ENCODE measurements at places on chromosomes 2 and 18.

DNA sequence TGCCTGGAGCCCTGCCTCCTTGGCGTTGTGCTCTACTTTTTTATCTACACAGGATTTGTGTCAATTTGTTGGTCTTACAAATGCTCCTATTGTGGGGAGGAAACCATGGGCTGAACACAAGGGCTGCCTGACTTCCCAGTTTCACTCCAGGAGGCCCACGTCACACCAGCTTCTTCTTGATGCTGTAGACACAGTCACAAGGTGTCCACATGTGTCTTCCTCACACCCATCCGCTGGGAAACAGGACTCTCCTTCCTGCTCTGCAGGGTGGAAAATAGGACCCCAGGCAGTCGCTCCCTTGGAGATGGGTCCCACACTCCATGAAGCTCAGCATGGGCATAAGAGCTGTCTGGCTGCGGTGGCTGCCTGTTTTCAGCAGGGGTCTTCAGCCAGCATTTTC lies 468.2 kb downstream of the EPHA4 start:
- no peak for DNase-seq

GRCh38 chr2:177334940-177335543 lies 57.5 kb upstream of the AGPS start:
- no peak for DNase-seq

DNA sequence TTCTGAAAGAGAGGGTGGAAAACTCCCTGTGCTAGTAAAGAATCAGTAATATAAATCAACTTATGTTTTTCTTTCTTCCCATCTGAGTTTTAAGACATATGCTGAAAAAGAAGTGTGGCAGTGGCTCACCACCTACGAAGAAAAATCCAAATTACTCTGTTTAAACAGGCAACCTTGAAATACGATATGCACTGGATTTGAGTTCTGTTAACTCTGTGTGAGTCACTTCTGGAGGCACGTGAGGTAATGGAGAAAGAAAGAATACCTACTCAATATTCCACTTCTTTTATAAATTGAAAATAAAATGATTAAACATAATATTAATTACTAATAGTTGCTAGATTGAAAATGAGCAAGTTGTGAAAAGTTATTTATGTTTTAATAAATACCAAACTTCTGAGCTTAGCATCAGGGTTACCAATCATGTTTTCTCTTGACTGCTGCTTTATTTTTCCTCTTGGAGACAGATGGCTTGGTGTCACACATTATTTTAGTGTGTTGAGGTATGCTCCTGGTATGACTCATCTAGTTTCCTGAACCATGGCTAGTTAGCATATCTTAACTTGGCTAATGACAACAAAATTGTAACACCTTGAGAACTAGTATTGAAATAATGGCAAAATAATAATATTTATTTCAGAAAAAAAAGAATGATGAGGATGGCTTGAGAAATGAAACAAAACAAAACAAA lies 1705.5 kb upstream of the PIK3C3 start:
- no peak for DNase-seq

DNA sequence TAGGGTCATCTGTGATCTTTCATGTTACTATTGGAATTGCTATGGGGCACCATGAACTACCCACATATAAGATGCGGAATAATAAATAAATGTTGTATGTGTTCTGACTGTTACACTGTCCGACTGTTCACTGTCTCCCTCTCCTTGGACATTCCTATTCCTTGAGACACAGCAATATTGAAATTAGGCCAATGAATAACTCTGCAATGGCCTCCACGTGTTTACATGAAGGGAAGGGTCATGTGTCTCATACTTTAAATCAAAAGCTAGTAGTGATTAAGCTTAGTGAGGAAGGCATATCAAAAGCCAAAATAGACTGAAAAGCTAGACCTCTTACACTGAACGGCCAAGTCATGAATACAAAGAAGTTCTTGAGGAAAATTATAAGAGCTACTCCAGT lies 751.3 kb downstream of the SOCS6 start:
- DNase-seq, result no peak

DNA sequence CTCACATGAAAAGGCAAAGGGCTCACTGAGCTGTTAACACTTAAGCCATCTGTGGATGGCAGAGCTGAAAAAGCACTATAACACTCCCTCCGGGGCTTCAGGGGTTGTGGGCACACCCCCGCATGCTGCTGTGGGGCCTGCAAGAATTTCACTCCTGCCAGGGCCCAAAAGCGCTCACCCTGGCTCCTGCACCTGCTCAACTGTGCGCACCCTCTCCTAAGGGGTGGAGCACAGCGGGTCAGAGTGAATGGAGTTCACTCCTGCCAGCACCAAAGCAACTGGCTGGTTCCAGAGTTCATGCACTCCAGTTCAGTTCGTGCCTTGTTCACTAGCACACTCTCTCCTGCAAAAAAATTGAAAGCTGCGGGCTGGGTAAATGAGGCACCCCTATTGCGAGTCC lies 814.2 kb upstream of the SLC39A10 start:
- DNase-seq, result no peak

DNA sequence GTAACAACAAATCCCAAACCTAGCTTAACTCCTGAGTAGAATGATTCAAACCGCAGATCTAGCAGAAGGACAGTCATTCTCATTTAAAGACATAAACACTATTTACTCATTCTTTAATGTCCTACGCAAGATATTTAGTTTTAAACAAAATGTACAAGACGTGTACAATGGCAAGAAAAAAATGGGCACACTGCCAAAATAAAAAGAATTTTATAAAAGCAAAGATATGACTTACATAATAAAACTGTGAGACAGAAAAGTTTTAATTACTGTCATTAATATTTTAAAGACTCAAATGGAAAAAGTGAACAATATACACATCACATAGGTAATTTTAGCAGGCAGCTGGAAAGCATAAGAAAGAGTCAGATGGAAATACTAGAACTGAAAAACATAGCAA lies 157.8 kb downstream of the GALNT13 start:
- no peak for DNase-seq

DNA sequence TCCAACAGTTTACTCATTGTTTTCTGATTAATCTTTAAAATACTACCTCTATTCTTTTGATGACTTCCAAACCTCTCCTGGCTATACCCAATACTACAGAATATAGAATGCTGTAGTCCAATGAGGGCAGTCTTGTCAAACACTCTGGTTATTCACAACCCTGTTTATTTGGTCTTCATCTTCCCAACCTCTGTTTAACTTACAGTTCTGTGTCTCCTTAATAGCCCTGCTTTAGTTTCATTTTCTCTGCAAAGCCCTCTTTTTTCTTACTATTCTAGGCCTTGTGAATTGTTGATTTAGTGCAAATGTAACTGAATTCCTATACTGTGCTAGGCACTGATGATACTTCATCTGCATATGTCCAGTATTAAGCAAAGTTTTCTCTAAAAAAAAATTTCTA lies 40.0 kb downstream of the ACVR2A start:
- DNase-seq, result no peak

DNA sequence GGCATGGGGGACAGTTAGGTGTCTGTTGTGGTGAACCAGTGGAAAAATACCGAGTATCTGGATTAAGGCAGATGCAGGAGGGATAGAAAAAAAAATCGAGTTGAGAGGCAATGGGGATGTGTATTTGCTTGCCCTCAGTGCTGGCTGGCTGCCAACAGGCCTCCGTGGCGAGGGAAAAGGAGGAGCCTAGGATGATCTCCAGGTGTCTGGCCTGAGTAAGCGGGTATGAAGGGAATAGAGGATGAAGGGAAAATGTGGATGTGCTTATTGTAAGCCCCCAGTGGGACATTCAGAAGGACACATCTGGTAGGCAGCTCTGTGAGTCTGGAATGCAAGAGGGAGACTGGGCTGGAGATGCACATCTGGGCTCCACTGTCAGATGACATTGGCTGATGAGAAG lies 22.8 kb downstream of the KCNS3 start:
- DNase-seq, result no peak

GRCh38 chr2:109137616-109138015 lies 8.6 kb downstream of the SH3RF3 start:
- no peak for DNase-seq

- DNase-seq, result no peak
Measured at GRCh38 chr2:39689876-39690275, 24.2 kb downstream of the TMEM178A start.

GRCh38 chr2:68027959-68028358 lies 34.8 kb downstream of the C1D start:
- no peak for DNase-seq

Measured in large intestine (tissue), 12 donors.